ENCODE measurements at places on chromosomes 6 and 20.

DNA sequence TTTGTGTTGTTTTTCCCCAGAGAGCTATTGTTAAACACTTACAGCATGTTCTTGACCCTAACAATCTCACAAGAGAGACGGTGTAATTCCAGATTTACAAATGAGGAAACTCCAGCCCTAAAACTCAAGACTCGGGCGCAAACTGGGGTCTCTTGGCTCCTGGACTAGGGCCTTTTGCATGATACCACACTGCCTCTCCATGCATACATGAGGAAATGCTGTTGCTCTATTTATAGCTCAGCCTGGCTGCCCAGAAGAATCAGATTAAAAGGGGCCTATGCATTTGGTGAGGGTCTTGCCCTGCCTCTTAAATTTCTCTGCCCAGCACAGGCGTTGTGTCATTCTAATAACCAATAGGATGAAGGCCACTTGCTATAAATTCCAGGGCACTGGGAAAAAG, 30.5 kb upstream of the SNRPB2 start:
- DNase-seq: no peak

- DNase-seq: no peak
These were observed 215.8 kb upstream of the CITED2 start for GRCh38 chr6:139590206-139590605.

GRCh38 chr6:72647489-72647888, 25.6 kb downstream of the KCNQ5 start:
- no peak for DNase-seq

DNA sequence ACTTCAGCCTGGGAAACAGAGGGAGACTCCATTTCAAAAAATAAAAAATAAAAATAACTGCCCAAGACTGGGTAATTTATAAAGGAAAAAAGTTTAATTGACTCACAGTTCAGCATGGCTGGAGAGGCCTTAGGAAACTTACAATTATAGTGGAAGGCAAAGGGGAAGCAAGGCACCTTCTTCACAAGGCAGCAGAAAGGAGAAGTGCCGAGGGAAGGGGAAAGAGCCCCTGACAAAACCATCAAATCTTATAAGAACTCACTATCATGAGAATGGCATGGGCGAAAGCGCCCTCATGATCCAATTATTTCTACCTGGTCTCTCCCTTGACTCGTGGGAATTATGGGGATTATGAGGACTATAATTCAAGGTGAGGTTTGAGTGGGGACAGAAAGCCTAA, 95.5 kb upstream of the LGSN start:
- no peak for DNase-seq

DNA sequence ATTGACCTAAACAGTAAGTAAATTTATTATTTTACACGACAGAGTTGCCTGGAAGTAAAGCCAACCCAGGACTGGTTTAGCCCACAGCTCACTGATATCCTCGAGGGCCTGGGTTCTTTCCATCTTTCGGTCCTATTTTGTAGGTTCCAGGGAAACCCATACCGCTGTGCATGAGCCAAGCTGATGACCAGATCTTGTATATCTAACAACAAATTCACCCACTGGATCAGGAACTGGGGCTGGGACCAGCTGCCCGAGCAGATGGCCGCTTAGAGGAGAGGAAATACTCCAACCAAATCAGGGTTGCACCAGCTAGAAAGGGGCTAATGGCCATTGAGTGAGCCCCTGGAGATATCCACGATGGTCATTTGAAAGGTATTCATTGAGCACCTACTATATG, 139.2 kb downstream of the BACH2 start:
- no peak for DNase-seq

Data from stimulated activated CD8-positive, alpha-beta memory T cell treated with anti-CD3 and anti-CD28 coated beads, Interleukin-2, amount 100 ng/mL, for 1 hour (primary cell).